Tibial artery (tissue), 4 donors: ENCODE measurements at places on chromosomes 1 and 21.
A peak's percentile ranks its signal among the peaks of the same experiment; 100 is the strongest.

DNA sequence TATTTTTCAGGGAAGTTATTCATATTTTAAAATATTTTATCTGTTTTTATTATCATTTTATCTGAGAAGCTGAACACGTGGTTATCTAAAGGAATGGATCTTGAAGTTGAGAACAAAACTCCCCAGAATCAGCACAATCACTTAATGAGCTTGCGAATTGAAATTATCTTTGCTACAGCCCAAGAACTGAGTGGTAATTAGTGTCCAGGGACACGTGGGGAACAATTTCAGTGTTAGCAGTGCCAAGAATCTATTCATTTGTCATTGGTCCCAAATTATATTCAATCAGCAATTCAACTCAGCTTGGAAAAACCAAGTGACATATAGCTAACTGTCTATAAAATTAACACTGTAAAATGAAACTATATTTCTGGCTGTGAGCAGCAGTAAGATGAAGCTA, 197.6 kb upstream of the UBE2U start:
- H3K4me1 ChIP-seq: peaks cover 53% of the 10 kb centered on the region

GRCh38 chr1:224124220-224124619, 10.3 kb downstream of the FBXO28 start:
- H3K4me3 ChIP-seq: no peak overlapping the region
- H3K27ac ChIP-seq: no peak overlapping the region
- peaks cover 2% of the 10 kb centered on the region for H3K4me1 ChIP-seq
- no peaks in the 10 kb centered on the region for H3K36me3 ChIP-seq
- DNase-seq: no peak

DNA sequence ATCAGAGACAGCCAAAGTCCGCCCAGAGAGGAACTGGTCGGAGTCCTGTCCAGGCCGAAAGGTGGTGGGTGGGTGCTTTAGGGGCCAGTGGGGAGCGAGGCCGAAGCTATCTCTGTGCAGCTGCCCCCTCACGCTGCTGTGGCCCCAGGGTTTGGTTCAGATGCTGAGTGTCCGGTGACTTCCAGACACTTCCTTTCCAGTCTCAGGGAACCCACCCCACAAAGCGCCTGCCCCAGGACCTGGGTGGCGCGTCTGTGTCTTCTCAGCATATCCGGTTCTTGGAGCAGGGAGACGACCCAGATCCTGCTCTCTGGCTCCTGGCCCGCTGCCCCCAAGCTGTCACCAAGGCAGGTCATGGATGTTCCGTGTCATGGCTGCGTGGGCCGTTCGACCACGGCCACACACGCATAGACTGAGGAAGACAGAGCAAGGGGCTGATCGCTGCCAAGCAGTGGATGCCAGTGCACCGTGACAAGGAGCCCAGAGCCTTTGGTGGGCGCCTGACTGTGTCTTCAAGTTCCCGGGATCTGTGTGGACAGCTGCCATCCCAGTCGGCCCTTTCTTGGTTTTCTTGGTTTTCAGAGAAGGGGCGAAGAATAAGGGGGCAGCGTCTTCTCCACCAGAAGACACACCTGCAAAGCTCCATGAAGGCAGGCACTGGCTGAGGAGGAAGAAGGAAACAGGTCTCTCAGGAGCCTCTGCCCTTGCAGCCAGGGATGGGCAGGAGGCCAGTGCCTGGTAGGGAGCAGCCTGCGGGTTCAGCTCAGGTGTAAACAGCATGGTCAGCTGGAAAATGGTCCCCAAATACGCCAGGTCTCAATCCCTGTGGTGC, 22.9 kb upstream of the COL18A1 start:
- peak; percentile 62 for DNase-seq
- no peak overlapping the region for H3K27ac ChIP-seq
- H3K4me3 ChIP-seq: no peak overlapping the region
- no peaks in the 10 kb centered on the region for H3K36me3 ChIP-seq
- H3K27me3 ChIP-seq: no peaks in the 10 kb centered on the region

DNA sequence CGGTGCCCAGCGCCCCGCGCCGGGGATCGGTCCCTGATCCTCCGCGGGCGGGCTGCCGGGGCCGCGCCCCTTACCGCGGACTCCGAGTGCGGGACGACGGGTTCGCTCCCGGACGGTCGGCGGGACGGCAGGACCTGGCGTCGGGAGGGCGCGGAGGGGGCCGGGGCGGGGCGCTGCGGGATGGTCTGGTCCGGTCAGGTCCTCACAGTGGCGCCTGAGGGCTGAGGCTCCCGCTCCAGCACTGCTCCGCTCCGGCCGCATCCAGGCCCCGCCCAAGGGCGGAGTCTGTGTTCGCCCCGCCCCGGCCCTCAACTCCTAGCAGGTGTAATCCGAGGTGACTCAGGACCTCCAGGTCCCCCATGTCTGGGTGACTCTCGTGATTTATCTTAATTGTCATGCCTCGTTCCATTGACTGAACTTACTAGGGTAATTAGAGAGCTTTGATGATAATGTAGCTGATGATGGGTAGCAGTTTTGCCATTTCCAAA, at the start of gene RAB3B:
TSS of gene RAB3B (minus strand) at position 223 of the 488 bp plus-strand sequence. CDS start 13,583 bp downstream, outside the sequence.
- no peaks in the 10 kb centered on the region for H3K27me3 ChIP-seq
- no peak within 1 kb of the TSS for H3K27ac ChIP-seq
- peaks cover 8% of the 10 kb centered on the region for H3K4me1 ChIP-seq
- no peaks in the 10 kb centered on the region for H3K36me3 ChIP-seq
- peak within 1 kb of the TSS; percentile 38 for H3K4me3 ChIP-seq
- peak; percentile 28 for DNase-seq

GRCh38 chr1:156584813-156585212, 5.3 kb downstream of the TTC24 start:
- H3K27me3 ChIP-seq: peaks cover 2% of the 10 kb centered on the region
- no peaks in the 10 kb centered on the region for H3K4me1 ChIP-seq
- no peaks in the 10 kb centered on the region for H3K36me3 ChIP-seq
- H3K4me3 ChIP-seq: no peak overlapping the region
- H3K27ac ChIP-seq: no peak overlapping the region

- H3K4me1 ChIP-seq: peaks cover 65% of the 10 kb centered on the region
- H3K4me3 ChIP-seq: peak overlapping the region; percentile 16
- no peaks in the 10 kb centered on the region for H3K36me3 ChIP-seq
- DNase-seq: peak; percentile 93
Measured at GRCh38 chr1:234724516-234725176, 114.7 kb upstream of the IRF2BP2 start.

- peaks cover 45% of the 10 kb centered on the region for H3K27me3 ChIP-seq
- H3K36me3 ChIP-seq: no peaks in the 10 kb centered on the region
- no peak for DNase-seq
- no peak overlapping the region for H3K4me3 ChIP-seq
- H3K4me1 ChIP-seq: no peaks in the 10 kb centered on the region
Measured at GRCh38 chr21:44495611-44496563, 40.6 kb downstream of the LRRC3 start.

DNA sequence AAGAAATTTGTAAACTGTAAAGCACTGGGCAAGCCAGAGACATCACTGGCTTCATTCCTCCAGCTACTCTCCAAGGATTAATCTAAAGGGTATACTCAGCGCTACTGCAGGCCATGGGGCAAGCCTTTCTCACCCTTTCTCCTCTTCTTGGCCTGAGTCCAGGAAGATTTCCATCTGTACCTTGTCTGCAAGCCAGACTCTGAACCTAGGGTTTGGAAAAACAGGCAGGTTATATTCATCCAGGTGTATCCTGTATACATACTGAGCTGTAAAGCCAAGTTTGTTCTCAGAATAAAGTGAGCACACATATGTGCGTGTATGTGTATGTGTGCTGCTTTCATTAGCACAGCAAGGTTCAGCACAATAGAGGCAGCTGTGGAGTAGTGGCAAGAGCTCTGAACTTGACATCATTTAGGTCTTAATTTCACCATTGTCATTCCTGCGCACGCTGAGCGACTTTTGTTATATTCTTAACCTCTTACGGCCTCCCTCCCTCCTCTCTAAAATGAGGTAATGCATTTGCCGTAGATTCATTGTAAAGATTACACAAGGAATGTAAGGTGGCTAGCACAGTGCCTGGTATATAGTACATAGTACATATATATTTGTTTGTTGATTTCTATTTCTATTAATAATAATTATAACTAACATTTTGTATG, 128.1 kb upstream of the JUN start:
- no peak for DNase-seq
- H3K4me1 ChIP-seq: no peaks in the 10 kb centered on the region
- H3K27me3 ChIP-seq: no peaks in the 10 kb centered on the region
- no peak overlapping the region for H3K27ac ChIP-seq

DNA sequence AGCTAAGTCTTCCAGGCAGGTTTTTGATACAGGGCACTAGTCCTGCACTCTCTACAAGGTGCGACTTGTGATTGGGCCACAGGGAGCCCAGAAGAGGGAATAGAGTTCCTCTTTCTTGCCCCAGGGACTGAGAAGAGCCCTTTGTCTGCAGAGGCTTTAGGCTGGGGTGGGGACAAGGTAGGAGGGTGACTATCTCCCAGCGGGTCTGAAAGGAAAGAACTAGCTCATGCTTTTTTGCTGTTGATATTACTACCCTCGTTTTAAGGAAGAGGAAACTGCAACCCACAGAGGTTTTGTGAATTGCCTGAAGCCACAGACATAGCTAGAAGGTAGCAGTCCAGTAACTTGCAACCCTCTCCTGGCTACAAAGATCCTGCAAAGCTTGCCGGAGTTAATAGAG, 615.2 kb downstream of the MATN1 start:
- H3K36me3 ChIP-seq: no peaks in the 10 kb centered on the region
- DNase-seq: no peak
- H3K4me3 ChIP-seq: no peak overlapping the region
- no peaks in the 10 kb centered on the region for H3K27me3 ChIP-seq
- H3K4me1 ChIP-seq: no peaks in the 10 kb centered on the region
- no peak overlapping the region for H3K27ac ChIP-seq

DNA sequence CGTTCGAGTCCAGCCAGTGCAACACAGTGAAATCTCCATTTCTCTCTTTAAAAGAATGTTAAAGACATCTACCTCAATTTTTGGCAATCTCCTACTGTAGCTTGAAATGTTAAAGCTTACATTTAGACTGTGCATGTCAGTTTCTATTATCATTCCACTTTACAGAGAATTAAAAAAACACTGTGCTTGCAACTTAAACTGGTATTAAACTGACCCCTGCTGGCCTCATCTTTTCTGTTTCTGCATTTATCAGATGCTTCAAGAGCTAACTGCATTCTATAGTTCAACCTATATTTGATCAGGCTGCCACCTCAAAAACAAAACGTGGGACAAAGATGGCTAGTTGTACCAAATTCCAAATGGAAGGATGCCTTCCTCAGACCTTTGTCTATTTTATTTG, 226.5 kb downstream of the SMYD3 start:
- no peak for DNase-seq
- H3K4me1 ChIP-seq: no peaks in the 10 kb centered on the region
- H3K27me3 ChIP-seq: no peaks in the 10 kb centered on the region
- no peak overlapping the region for H3K27ac ChIP-seq

DNA sequence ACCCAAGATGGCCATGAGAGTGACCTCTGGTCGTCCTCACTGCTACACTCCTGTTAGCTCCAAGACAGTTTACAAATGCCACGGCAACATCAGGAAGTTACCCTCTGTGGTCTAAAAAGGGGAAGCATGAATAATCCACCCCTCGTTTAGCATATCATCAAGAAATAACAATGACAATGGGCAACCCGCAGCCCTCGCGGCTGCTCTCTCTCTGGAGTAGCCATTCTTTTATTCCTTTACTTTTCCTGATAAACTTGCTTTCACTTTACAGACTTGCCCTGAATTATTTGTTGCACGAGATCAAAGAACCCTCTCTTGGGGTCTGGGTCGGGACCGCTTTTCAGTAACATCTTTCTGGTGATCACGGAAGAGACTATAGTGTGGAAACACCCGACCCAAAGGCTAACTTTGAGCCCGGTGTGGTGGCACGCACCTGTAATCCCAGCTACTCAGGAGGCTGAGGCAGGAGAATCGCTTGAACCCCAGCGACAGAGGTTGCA, 19.8 kb upstream of the COX20 start:
- no peaks in the 10 kb centered on the region for H3K36me3 ChIP-seq
- DNase-seq: peak; percentile 39
- no peak overlapping the region for H3K4me3 ChIP-seq
- no peak overlapping the region for H3K27ac ChIP-seq
- no peaks in the 10 kb centered on the region for H3K27me3 ChIP-seq

GRCh38 chr1:62774971-62775595, 8.8 kb upstream of the ATG4C start:
- H3K27me3 ChIP-seq: no peaks in the 10 kb centered on the region
- H3K27ac ChIP-seq: no peak overlapping the region
- H3K4me1 ChIP-seq: no peaks in the 10 kb centered on the region

- no peak overlapping the region for H3K4me3 ChIP-seq
- no peak for DNase-seq
- no peaks in the 10 kb centered on the region for H3K36me3 ChIP-seq
Measured at GRCh38 chr1:246582301-246583055, 16.2 kb downstream of the CNST start.

DNA sequence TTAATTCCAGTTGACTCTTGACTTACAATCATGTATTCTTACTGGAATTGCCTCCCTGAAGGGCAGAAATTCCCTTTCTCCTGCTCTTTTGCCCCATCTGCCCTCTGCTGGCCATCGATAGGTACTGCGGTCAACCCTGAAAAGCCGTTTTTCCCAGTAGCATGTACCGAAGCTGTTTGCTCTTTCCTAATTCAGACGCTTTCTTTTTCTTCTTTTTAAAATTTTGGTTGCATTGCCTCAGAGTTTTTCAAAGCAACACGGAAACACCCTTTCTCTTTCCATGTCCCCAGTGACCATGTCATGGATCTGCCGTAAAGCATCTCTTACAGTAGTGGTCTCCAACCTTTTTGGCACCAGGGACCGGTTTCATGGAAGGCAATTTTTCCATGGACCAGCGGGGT, 164.2 kb upstream of the C1orf21 start:
- DNase-seq: peak; percentile 45
- no peaks in the 10 kb centered on the region for H3K36me3 ChIP-seq
- no peak overlapping the region for H3K4me3 ChIP-seq
- H3K4me1 ChIP-seq: no peaks in the 10 kb centered on the region
- no peaks in the 10 kb centered on the region for H3K27me3 ChIP-seq

- peaks cover 34% of the 10 kb centered on the region for H3K4me1 ChIP-seq
- no peaks in the 10 kb centered on the region for H3K27me3 ChIP-seq
- DNase-seq: no peak
- H3K36me3 ChIP-seq: no peaks in the 10 kb centered on the region
- H3K27ac ChIP-seq: peak overlapping the region; percentile 71
Measured at GRCh38 chr1:68196676-68197075, 35.6 kb downstream of the WLS start.

DNA sequence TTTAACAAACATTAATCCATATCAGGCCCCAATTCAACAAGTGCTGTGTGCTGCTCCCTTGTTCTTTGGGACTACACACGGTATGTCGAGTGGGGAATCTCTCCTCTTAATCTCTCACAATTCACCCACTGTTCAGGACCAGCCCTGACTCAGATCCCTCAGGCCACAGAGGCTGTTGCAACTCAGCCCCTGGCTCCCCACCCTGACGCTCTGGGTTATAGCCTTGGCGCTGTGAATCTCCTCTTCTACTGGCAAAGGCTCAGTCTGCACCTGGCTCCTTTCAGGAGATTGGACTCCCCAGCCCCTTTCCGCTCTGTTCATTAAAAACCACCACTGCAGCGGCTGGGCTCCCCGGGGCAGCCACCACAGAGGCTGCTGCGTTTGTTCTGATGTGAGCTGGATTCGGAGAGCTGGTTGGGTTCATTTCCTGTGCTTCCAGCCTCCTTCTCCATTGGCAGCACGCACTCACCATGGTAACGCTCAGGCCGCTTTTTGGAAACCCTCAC, 13.0 kb downstream of the CAPN8 start:
- no peaks in the 10 kb centered on the region for H3K27me3 ChIP-seq
- H3K27ac ChIP-seq: no peak overlapping the region
- H3K4me1 ChIP-seq: no peaks in the 10 kb centered on the region

GRCh38 chr1:98422816-98423215, 238.7 kb upstream of the SNX7 start:
- DNase-seq: no peak
- H3K27me3 ChIP-seq: no peaks in the 10 kb centered on the region
- no peaks in the 10 kb centered on the region for H3K4me1 ChIP-seq
- no peak overlapping the region for H3K4me3 ChIP-seq
- no peak overlapping the region for H3K27ac ChIP-seq
